ENCODE measurements at places on chromosomes 2 and 18.

GRCh38 chr2:46311651-46312223, 14.5 kb downstream of the EPAS1 start:
- DNase-seq, result no peak

DNA sequence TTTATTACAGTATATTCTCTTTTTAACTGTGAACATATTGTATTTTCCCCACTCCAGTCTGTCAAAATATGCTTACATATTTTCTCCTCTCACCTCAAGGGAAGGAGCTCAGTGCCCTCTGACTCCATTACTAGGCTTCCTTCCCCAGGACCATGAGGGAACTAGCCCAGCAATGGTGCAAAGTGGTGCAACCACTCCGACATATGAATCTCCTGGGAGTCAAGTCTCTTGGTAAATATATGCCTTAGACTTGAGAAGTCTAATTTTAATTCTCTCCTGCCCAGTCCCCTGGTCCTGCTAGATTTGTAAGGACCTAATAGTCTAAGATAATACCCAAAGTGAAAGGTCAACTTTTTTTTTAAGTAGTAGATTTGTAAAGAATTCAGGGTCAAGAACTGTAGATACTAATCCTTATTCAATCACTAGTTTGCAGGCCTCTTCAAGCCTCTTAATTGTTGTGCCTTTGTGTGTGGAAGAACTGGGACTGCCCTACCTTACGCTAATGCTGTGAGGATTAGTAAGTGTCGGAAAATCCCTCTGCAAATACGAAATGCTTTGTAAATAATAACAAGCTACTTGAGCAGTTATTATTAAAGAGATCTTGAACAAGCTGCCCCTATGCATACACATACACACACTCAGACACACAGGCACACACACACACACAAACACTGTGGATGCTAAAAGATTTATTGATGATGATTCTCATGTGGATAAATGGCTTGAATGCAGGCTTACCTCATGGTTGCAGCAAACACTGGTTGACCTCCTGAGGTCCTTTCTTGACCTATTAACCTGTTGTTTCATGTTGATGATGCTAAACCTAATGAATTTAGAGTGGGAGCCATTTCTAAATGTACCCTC, 251.2 kb upstream of the PARD3B start:
- no peak for DNase-seq

DNA sequence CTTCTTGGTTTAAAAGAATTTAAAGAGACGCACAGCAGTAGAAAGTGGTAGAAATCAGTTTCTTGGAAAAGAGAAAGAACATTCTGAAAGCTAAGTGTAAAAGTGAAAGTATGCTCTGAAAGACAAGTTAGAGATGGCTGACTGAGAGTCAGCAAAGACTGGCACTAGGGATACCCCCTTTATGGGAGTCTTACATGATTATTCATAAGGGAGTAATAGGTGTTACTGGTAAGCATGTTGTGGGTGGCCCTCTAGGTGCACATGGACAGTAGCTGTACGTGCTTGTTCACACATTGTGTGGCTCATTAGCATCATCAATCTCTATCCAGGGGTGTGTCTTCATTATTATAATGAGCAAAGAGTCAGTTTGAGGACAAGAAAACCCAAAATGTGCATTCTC, 816.2 kb downstream of the CBLN2 start:
- DNase-seq, result no peak

DNA sequence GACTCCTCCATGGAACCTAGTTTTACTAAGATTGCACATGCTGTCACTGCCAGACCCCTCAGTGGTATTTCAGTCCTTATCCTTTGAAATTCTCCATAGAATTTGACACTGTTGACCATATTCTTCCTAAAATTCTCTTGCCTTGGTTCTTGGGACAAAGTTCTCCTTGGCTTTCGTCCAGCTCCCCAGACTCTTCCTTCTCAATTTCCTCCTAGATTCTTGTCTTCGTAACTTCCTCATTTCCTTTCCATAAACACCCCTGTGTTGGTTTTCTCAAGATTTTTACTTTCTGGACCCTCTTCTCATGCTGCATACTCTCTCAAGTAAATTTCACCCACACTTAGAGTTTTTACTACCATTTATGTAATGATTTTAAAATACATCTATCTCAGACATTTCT, 96.6 kb upstream of the TWSG1 start:
- DNase-seq, result no peak

- DNase-seq, result no peak
These were observed 139.0 kb upstream of the SH3BP4 start for GRCh38 chr2:234812851-234813250.

DNA sequence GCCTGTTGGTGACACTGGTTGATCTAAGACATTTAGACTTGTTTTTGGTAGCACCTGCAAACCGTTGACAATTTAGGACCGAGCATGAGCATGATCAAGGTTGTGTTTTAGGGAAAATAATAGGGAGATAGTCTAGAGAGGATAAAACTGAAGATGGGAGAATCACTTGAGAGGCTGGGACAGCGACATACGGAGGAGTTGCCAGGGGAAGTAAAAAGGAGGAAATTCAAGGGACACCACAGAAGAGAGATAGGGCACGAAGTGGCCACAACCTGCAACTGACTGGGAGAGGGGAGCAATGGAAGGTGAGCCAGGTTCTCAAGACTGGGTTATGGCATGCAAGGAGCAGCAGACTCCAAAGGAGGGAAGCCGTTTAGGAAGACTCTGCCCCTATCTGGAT, 1.4 kb upstream of the ATP8B1 start:
- no peak for DNase-seq

DNA sequence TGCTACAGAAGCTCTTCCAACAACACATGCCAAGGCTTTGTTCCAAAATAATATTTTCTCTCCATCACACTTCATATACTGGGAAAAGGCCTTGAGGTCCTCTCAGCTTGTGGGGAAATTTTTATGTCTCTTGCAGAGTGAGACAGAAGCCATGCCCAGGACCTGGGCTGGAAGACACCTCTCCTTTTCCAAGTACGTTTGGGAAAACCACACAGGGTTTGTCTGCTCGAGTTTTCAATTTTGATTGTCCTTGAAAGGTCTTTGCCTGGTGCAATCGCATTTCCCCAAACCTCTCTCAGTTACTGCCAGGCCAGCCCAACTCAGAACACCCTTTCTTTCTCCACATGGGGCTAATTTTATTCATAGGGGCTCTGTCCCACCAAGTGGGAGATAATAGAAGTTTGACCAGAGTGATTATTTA, 272.2 kb downstream of the OSR1 start:
- no peak for DNase-seq

DNA sequence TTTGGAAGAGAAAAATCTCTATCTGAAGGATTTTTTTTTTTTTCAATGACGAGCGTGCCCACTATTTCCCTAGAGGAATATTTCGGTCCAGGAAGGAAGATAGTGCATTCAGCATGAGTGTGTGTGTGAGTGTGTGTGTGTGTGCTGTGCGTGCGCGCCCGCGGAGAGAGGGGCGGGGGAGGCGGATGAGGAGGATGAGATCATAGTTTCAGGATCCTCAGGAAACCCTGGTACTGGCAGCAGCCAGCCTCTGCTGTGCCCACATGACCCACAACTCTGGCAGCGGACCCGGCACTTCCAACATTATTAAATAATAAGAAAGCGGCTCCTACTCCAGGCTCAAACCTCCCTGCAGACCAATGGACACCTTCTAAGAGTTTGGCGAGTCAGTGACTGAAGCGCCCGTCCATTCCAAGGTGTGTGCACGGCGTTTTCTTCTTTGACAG, 217.0 kb upstream of the DTNA start:
- peak; percentile 88 for DNase-seq

Measured in NCI-H2029 (cell line).